ENCODE measurements at places on chromosomes 2 and 18.

DNA sequence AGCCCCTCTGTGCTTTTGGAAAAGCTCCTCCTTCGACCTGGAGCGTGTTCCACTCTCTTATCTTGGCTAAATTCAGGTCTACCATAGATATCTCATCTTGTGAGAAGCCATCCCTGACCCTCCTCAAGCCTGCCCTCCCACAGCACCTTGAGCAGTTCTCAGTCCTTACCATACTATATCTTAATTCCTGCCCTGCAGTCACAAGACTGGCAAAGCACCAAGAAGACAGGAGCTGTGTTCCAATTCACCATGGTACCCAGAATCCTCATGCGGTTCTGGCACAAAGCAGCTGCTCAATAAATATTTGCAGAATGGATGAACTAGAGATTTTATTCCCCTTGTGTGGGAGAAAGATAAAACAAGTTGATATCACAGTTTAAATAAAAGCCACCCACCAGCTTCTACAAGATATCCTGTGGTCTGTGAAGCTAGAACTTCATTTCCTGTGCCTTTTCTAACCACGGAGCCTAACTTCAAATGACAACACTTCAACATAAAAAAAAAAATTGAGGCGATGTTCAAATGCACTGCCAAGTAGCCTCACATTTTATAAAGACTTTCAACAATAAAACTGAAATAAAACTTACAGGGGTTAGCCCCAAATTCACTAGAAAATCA is 19.5 kb downstream of the MARCHF4 start:
- DNase-seq, result no peak

GRCh38 chr18:78833833-78834232 is 145.8 kb upstream of the SALL3 start:
- no peak for DNase-seq

DNA sequence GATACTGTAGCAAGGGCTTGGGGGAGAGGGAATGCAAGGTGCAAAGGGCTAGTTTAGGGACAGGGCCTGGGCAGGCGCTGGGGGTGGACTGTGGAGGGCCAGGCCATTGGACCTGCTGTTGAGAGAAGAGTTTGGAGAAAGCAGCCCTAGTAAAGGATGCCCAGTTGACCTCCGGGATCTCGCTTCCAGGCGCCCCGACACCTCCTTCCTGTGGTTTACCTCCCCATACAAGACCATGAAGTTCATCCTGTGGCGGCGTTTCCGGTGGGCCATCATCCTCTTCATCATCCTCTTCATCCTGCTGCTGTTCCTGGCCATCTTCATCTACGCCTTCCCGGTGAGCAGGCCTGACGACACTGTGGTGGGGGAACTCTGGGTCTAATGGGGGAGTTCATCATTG is 229.0 kb downstream of the DYSF start:
- no peak for DNase-seq

GRCh38 chr2:48380208-48380607 is 149.7 kb upstream of the STON1 start:
- DNase-seq, result no peak

- peak; percentile 9 for DNase-seq
Observed at GRCh38 chr2:190452433-190452832, 44.3 kb downstream of the MFSD6 start.

DNA sequence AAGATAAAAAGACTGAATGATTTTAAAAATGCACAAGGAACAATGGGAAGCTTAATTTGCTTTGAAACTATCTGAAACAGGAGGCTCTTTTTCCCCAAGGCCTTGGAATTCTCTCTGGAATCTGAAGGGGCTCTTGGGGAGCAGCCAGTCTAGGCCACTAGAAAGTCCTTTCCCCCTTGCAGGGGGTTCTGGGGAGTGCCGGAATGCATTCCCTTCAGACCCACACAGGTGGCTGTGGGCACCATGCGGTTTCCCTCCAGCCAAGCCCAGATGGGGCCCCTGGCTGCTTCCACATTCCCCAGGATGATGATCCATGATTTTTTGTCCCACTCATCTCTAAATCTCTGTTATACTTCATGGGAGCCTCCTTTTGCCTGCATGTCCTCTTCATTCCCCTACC is 10.7 kb downstream of the GPR45 start:
- no peak for DNase-seq

GRCh38 chr2:233242231-233242927 is 9.1 kb upstream of the ATG16L1 start:
- peak; percentile 75 for DNase-seq

DNA sequence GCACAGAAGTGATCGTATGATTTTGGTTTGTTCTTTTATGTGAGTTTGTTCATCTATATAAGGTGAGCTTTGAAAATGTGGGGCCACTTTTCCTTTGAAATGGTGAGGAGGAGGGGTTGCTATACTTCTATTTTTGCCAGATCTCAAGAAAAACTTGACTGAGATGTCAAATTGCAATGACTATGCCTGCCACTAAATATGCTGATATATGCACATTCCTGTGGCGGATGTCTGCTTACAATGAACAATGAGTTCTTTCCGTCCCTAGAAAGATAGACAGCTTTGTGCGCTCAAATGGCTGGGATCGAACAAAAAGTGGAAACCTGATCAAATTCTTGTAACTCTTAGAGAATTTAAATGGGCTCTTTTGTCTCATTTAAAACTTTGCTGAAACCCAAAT is 28.7 kb downstream of the MYT1L start:
- no peak for DNase-seq

GRCh38 chr2:25982273-25982967 is at the start of gene KIF3C:
KIF3C (minus strand) TSS chr2:25982497; CDS start chr2:25981917, 580 bp downstream.
- DNase-seq, result peak; percentile 48

GRCh38 chr18:32530947-32531651 is 60.4 kb upstream of the GAREM1 start:
- peak; percentile 9 for DNase-seq

GRCh38 chr2:170277951-170278350 is 100.0 kb downstream of the MYO3B start:
- DNase-seq, result no peak

GRCh38 chr2:209687323-209687969 is 84.2 kb upstream of the UNC80 start:
- no peak for DNase-seq

GRCh38 chr2:58732999-58733398 is 491.9 kb upstream of the FANCL start:
- DNase-seq, result no peak

DNA sequence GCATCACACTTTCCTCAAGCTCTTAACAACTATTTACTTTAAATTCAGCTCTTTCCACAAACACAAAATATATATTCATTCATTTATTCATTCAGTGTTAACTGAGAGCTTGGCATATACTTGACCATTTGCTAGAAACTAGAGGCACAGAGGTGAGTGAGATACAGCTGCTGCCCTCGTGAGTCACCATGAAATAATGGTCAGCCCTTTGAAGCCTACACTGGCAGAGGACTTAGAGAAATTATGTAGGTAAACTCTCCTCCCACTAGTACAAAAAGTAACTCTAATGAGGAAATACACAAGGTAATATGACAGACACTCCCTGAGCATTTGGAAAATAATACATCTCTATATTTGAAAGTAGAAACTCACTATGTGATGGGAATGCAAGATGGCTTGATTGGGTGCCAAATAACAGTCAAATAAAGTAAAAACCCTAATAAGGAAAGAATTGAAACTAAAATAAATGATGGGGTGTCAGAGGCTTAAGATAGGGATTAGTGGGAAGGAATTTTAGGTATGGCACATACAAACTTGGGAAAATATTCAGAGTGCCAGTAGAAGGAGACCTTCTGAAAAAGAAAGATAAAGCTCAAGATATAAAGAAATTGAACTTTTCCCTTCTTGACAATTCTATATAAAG is 61.1 kb downstream of the ANTXR1 start:
- DNase-seq, result no peak

All from AML-193 (cell line).